A673 (cell line): ENCODE measurements at places on chromosomes 11 and 22. TPM values are rescaled to one million over a fixed set of nuclear protein-coding genes. Genes with fewer than 3 reads are reported as not detected.

RIN1 gene
- total RNA-seq = 4.9 and 6.4 TPM in 2 replicates

DDX17 gene
- 343 and 350 TPM in 2 replicates for total RNA-seq

KRTAP5-2 gene
- not detected in 2 replicates for total RNA-seq

CEP126 gene
- 2.3 and 3.1 TPM in 2 replicates for total RNA-seq

KRTAP5-9 gene
- total RNA-seq = not detected in 2 replicates

CRYBB3 gene
- 0.37 TPM in 1 of 2 replicates, not detected in the other for total RNA-seq

TRIM34 gene
- 0.41 and 0.79 TPM in 2 replicates for total RNA-seq

FGF4 gene
- not detected in 2 replicates for total RNA-seq

VPS26B gene
- total RNA-seq = 51.3 and 53.3 TPM in 2 replicates

- H3K36me3 ChIP-seq = no peaks in the 10 kb centered on the region
- H3K4me1 ChIP-seq = peaks cover 7% of the 10 kb centered on the region
- no peak for DNase-seq
- no peaks in the 10 kb centered on the region for H3K27me3 ChIP-seq
- H3K27ac ChIP-seq = no peak overlapping the region
- H3K4me3 ChIP-seq = peak overlapping the region; percentile 14
These were observed 31.5 kb downstream of the C22orf31 start for GRCh38 chr22:29030016-29030617.

- H3K4me3 ChIP-seq = no peak overlapping the region
- DNase-seq = no peak
- H3K27me3 ChIP-seq = no peaks in the 10 kb centered on the region
These were observed 21.9 kb upstream of the VWA5A start for GRCh38 chr11:124093330-124093729.

GRCh38 chr11:19191530-19192169, 10.1 kb downstream of the CSRP3 start:
- H3K36me3 ChIP-seq = no peaks in the 10 kb centered on the region
- H3K27ac ChIP-seq = no peak overlapping the region
- H3K4me3 ChIP-seq = no peak overlapping the region
- no peaks in the 10 kb centered on the region for H3K27me3 ChIP-seq

DNA sequence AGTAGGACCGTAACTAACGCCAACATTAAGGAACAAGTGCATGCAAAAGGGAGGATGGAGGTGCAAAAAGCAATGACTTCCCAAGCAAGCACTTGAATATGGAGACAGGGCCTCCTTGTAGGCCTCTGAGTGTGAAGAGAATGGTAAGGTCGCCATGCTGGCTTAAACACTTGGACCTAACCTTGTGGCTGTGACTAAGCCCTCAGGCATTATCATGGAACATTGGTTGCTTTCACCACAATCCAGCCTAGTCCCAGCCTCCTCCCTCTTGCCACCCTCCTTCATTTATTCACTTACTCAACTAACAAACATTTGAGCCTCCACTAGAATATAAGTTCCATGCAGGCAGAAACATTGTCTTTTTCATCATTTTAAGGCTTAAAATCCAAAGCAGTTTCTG, 11.9 kb upstream of the SYTL2 start:
- DNase-seq = no peak
- H3K4me1 ChIP-seq = no peaks in the 10 kb centered on the region
- H3K36me3 ChIP-seq = no peaks in the 10 kb centered on the region
- H3K4me3 ChIP-seq = no peak overlapping the region
- H3K27ac ChIP-seq = no peak overlapping the region

- H3K4me1 ChIP-seq = no peaks in the 10 kb centered on the region
- no peak overlapping the region for H3K27ac ChIP-seq
- no peak overlapping the region for H3K4me3 ChIP-seq
These were observed 25.1 kb upstream of the TPH1 start for GRCh38 chr11:18071098-18071705.

DNA sequence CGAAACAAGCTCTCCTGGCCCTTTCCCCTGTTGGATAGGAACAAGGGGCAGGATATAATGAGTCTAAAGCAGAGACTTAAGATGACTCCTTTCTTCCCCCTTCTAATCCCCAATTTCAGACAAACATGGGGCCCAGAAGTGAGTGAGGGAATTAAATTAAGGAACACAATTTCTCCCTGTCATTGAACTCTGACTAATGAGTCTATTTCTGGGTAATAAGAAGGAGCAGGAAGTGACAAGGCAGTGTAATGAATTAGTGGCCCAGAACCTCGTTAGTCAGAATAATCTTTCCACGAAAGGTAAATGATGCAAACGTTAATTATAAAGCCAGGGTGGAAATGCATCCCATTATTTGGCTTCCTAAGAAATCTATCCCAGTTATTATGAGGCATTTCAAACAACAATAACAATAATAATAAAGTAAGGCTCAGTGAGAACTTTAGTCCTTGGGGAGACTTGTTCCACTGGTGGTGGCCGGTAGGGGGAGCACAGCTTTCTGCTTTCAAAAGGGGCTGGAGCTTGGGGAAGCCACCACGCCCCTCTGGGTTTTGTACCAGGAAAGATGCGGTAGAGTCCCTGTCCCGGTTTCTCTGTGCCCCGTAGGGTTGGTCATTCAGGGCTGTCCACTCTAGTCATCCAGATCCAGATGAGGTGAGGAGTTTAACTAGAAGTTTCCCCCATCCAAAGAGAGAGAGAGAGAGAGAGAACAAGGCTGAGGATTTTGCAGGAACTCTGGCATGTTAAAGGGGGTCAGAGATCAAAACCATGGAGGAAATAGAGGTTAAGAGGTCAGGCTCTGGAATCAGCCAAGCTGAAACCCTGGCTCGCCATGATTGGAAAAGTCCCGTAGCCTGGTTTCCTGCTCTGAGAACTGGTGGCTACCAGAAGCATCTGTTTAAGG, 298.3 kb downstream of the NTM start:
- peak; percentile 71 for DNase-seq
- no peaks in the 10 kb centered on the region for H3K4me1 ChIP-seq
- H3K36me3 ChIP-seq = no peaks in the 10 kb centered on the region
- H3K27me3 ChIP-seq = no peaks in the 10 kb centered on the region
- H3K27ac ChIP-seq = no peak overlapping the region

- no peaks in the 10 kb centered on the region for H3K4me1 ChIP-seq
- H3K27me3 ChIP-seq = peaks cover 29% of the 10 kb centered on the region
- no peak for DNase-seq
These were observed 467.6 kb downstream of the NTM start for GRCh38 chr11:131838016-131838415.

DNA sequence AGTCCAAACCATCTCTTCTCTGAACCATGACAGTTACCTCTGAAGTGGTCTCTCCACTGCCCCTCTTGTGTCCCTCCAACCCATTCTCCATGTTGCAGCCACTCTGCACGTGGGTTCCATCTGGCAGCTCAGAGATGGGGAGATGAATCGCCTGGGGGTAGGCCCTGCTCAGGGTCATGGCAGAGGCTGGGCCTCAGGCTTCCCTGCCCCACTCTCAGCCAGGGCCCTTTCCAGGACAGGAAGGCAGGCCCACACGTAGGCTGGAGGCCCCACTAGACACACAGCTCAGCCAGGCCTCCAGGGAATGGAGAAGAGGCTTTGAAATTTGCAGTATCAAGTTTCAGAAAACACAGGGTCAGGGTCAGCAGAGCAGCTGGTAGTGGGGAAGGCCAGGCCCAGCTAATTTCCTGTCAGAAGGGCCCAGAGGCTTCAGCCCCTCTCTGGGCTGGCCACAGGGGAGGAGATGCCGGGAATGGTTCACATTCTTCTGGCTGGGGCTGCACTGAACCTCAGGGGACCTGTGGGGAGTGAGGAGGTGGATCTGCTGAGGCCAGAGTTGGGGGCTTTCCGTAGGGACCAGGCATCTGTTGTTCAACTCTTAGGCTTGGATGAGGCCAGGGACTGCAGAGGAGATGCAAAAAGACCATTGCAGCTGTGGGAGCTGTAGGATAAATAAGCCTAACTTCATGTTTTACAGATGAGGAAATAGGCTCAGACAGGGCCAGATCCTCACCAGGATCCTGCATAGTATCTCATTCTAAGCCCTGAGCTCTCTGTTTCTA, 101.6 kb downstream of the SWAP70 start:
- DNase-seq = peak; percentile 26
- no peak overlapping the region for H3K4me3 ChIP-seq
- H3K27ac ChIP-seq = peak overlapping the region; percentile 47
- H3K36me3 ChIP-seq = no peaks in the 10 kb centered on the region

- DNase-seq = peak; percentile 87
- H3K27me3 ChIP-seq = no peaks in the 10 kb centered on the region
- H3K4me1 ChIP-seq = peaks cover 76% of the 10 kb centered on the region
These were observed 62.5 kb upstream of the PPARA start for GRCh38 chr22:46087816-46088277.

GRCh38 chr11:22459048-22459447, 120.9 kb downstream of the SLC17A6 start:
- no peaks in the 10 kb centered on the region for H3K27me3 ChIP-seq
- no peaks in the 10 kb centered on the region for H3K36me3 ChIP-seq
- peak; percentile 93 for DNase-seq

DNA sequence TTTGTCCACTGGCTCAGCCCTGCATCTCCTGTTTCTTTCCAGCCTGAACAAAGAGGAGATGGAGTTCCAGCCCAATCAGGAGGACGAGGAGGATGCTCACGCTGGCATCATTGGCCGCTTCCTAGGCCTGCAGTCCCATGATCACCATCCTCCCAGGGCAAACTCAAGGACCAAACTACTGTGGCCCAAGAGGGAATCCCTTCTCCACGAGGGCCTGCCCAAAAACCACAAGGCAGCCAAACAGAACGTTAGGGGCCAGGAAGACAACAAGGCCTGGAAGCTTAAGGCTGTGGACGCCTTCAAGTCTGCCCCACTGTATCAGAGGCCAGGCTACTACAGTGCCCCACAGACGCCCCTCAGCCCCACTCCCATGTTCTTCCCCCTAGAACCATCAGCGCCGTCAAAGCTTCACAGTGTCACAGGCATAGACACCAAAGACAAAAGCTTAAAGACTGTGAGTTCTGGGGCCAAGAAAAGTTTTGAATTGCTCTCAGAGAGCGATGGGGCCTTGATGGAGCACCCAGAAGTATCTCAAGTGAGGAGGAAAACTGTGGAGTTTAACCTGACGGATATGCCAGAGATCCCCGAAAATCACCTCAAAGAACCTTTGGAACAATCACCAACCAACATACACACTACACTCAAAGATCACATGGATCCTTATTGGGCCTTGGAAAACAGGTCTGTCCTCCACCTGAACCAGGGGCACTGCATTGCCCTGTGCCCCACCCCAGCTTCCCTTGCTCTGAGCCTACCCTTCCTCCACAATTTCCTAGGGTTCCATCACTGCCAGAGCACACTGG, 5.0 kb downstream of the FTH1 start:
- no peak overlapping the region for H3K27ac ChIP-seq
- H3K36me3 ChIP-seq = peaks cover 38% of the 10 kb centered on the region
- DNase-seq = no peak
- H3K4me1 ChIP-seq = peaks cover 16% of the 10 kb centered on the region
- no peak overlapping the region for H3K4me3 ChIP-seq

DNA sequence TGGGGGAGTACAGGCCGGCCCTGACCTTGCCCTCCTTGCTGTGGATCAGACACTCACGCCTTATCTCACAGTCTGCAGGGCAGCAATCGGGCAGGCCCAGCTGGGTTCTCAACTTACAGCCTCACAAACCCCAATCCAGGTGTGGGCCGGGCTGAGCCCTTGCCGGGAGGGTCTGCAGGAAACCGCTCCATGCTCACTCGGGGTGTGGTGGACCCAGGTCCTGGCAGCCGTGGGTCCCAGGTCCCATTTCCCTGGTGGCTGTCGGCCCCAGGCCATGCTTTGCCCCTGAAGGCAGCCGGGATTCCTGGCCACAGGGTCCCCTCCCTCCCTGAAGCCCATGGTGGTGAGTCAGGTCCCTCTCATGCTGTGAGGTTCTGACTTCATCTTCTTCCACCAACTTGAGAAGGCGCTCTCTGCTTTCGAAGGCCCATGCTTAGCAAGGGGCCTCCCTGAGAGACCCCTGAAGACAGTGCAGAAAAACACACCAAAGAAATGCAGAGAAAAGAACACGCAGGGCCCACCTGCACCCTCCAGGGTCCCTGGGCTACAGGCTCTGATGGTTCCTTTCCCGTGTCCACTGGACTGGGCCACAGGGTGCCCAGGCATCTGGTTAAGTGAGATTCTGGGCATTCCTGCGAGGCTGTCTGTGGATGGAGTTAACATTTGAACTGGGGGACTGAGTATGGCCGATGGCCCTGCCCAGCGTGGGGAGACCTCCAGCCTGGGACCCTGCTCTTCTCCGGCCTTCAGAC, 588.2 kb downstream of the BRD1 start:
- no peaks in the 10 kb centered on the region for H3K36me3 ChIP-seq
- DNase-seq = no peak
- H3K27ac ChIP-seq = no peak overlapping the region

DNA sequence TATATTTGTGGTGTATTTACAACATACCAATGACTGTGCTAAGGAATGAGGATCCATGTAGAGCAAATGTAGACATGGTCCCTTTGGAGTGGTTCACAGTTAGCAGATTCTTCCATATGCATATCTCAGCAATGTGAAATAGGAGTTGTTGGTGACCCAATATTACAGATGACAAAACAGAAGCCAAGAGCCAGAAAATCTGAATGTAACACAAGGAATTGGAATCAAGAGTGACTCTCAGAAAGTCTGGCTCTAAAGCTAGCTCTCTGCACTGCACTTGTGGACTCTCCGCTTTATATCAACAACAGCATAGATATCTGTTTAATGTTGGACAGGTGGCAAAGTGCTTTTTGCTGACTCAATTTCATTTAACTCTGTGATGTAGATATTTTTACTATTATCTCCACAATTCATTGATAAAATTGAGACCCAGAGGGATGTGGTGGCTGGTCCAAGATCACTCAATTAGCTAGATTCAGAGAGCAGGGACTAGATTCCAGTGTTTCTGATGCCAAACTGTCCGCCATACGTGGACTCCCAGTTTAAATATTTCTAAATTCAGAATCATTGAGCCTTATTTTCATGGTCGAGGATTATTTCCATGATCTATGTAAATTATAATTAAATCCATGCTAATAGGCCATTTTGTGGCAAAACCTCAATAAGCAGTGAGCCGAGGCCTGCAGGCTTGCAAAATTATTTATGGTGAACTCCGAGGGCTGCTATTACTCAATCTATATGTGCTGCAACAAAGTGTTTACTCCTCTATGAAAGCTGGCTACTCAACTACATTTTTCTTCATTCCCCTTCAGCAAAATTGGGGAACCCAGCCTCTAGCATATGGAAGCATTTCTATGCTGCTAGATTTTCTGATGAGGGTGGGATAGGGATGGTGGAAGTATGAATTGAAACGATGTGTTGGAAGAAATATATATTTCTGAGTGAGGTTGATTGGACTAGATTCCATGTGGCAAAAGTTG, 21.1 kb upstream of the TENM4 start:
- H3K27me3 ChIP-seq = peaks cover 5% of the 10 kb centered on the region
- no peaks in the 10 kb centered on the region for H3K36me3 ChIP-seq
- no peak for DNase-seq
- no peaks in the 10 kb centered on the region for H3K4me1 ChIP-seq
- H3K4me3 ChIP-seq = no peak overlapping the region

DNA sequence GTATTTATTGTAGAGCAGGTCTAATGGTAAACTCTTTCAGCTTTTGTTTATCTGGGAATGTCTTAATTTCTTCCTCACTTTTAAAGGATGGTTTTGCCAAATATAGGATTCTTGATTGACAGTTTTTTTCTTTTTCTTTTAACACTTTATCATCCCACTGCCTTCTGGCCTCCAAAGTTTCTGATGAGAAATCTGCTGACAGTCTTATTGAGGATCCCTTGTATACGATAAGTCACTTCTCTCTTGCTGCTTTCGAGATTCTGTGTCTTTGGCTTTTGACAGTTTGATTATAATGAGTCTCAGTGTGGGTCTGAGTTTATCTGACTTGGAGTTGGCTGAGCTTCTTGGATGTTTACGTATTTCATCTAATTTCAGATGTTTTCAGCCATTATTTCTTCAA, 6.7 kb upstream of the TSKU start:
- no peaks in the 10 kb centered on the region for H3K36me3 ChIP-seq
- DNase-seq = no peak
- no peak overlapping the region for H3K4me3 ChIP-seq
- peaks cover 8% of the 10 kb centered on the region for H3K4me1 ChIP-seq
- no peaks in the 10 kb centered on the region for H3K27me3 ChIP-seq
